Activated naive CD8-positive, alpha-beta T cell treated with anti-CD3 and anti-CD28 coated beads, Interleukin-2, amount 50 U/mL, for 16 hours (primary cell): ENCODE measurements at places on chromosomes 12 and 14.

- DNase-seq: no peak
Observed at GRCh38 chr12:67419810-67420209, 150.7 kb downstream of the CAND1 start.

- no peak for DNase-seq
Observed at GRCh38 chr14:100305324-100306100, 732 bp downstream of the SLC25A29 start.

- DNase-seq: no peak
Observed at GRCh38 chr12:43436597-43436996, 115.4 kb downstream of the ADAMTS20 start.

DNA sequence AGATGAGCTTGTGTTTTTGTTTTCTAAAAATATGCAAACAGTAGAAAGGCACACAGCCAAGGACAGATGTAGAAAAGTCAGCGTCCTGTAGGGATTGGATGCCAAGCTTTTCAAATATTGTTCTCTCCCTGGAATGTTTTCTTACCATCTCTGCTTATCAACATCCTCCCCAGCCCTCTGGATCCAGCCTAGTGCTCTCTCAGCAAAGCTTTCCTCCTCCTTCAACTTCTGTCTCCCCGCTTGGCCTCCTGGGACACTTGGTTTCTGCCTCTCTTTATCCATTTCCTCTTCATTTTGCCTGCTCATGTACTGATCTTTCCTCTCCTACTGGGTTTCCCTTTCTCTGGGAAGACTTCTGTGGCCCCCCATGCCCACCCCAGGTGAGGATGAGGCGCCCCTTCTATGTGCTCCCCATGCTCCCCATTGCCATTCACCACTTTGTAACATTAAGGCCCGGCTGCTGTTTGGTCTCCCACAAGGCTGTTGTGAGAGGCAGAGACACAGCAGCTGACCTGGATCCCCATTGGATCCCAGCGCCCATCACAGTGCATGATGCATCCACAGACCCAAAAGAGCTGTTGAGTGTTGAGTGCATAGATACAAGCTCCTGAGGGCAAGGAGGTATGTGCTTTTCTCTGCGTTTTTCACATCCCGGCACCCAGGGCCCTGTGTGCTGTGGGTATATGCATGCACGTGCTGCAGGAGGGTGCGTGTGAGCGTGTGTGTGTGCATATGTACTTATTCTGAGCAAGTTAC lies 38.2 kb downstream of the EVL start:
- DNase-seq: no peak

DNA sequence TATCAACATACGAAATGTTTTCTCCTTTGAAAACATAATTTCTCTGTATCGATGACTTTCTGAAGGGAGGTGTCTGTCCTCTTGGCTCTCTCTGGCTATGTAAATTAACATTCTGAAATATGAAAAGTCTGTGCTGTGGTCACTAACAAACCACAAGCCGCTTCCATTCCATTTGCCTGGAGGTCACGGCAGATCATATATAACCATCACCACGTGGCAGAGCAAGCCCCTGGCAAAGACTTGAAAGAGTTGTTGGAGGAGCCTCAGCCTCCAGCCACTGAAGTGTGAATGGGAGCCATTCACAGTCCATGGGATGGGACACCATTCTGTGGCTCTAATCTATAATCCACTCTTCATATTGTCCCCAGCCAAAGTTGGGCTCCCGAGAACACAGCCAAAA lies 39.6 kb downstream of the CDKL1 start:
- no peak for DNase-seq

- DNase-seq: no peak
Observed at GRCh38 chr12:118560733-118561132, 184.4 kb downstream of the SUDS3 start.

DNA sequence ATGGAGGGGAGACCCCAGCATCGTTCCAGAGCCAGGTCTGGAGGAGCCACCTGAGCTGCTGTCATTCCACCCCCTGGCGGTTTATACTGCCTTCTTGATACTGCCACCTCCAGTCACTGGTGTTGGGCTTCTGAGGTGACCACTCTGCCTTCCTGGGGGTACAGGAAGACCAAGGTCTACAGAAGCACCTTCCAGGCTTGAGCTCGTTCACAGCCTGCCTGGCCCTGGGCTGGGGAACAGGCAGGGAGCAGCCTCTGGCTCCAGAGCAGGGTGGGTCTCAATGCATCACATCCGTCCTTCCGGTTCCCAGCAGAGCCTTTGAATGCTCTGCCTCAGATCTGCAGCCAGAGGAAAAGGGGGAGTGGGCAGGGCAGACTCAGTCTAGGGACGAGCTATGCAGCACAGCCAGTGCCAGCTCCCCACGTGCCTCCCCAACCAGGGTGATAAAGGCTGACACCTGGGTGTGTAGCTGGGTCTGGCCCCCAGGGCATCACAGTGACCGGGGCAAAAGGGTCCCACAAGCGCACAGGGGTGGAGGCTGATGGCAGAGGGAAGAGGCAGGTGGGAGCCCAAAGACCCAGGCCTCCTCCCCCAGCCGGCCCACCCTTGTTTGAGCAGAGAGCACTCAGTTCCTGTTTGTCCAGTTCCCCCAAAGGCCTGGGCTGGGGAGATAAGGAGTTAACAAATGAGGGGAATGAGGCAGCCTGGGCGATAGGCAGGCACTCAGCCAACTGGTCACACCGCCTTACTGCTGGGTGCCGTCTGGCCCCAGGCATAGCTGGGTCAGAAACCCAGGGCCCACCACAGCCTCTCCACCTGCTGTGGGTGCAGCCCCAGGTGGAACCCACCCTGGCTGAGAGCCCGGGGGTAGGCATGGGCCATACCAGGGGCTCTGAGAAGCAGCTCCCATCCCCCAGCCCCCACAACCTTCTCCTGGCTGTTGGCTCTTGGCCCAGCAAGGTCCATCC lies 17.1 kb downstream of the DEGS2 start:
- no peak for DNase-seq

GRCh38 chr12:106358396-106359241 lies 1.1 kb downstream of the POLR3B start:
- no peak for DNase-seq

DNA sequence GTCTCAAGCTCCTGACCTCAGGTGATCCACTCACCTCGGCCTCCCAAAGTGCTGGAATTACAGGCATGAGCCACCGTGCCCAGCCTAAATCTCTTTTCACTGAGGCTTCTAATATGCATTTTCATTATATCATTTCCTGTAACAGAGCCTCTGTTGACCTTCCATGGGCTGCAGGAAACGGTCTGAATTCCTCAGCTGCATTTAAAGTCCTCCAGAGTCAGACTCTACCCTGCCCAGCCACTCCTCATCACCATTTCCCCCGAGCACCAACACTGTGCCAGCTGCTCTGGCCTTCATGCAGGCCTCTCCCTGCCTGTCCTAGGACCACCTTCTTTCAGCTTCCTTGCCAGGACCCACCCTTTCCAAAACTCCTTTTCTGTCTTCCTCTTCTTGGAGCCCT lies 9.8 kb upstream of the NFKBIA start:
- no peak for DNase-seq

DNA sequence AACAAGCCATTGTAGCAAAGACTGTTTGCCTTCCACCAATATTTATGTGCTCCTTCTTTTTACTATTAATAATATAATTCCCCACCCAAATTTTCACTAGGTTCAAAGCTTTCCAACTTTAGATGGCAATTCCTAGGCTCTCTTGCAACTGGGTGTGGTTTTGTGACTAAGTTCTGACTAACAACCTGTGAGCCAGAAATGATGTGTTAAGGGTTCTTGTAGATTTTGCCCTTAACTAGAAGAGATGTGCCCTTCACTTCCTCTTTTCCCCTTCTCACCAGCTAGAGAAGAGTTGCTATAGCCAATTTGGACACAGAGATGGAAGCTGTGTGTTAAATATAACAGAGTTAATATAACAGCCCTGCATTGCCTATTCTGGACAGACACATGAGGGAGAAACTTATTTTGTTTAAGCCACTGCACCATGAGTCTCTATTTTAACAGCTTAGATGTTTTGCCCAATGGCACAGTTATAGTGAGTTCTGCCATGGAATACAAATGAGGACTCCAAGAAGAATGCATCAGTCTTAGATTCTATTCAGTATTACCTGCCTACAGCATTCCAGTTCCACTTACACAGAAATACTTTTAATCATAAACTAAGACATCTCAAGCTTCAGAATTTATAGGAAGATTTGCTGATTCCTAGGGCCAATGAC lies 216.2 kb downstream of the DUSP6 start:
- no peak for DNase-seq

- no peak for DNase-seq
Observed at GRCh38 chr12:121964813-121965643, 46.6 kb downstream of the CFAP251 start.

DNA sequence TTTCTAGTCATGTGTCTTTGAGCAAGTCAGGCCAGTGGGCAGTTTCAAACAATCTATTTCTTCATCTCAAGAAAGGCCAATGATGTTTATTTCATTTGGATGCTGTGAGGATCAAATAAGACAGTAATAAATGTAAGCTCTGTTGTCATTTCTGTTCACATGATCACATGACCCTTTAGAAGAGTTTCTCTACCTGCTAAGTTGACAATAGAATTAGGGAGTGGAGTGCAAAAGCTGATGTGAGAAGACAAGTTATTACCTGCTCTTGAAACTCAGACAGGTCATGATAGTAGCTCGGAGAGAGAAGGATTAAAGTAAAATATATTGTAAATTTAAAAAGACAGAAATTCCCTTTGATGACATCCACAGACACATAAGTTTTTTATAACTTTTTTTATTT lies 37.3 kb upstream of the DCN start:
- no peak for DNase-seq

DNA sequence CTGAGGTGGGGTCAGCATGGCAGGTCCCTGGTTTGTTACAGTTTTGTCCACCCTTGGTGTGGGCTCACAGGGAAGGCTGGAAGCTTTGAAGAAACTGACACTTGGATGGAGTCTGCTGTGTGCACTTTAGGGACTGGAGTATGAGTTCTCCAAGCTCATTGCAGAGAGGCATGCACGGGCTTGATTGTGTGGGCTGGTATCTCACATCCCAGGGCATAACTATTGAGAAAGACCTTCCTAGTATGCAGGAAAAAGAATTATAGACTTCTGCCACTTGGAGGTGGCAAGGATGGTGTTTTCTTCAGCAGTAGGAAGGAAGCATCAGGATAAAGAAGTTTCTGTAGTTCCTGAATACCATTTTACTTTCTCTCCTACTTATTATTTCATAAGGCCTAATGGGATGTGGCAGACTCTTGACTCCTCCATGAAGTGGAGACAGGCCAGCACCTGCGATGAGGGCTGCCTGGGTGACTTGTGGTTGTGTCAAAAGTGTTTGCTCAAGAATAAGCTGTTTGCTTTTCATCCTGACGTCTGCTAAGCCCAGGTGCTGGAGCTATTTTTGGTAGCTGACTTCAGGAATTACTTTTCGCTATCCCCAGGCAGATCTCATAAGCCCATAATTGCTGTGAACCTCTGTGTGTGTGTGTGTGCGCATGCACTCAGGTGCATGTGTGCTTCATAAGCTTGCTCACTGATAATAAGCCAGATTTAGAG lies 125.8 kb downstream of the KTN1 start:
- DNase-seq: no peak

DNA sequence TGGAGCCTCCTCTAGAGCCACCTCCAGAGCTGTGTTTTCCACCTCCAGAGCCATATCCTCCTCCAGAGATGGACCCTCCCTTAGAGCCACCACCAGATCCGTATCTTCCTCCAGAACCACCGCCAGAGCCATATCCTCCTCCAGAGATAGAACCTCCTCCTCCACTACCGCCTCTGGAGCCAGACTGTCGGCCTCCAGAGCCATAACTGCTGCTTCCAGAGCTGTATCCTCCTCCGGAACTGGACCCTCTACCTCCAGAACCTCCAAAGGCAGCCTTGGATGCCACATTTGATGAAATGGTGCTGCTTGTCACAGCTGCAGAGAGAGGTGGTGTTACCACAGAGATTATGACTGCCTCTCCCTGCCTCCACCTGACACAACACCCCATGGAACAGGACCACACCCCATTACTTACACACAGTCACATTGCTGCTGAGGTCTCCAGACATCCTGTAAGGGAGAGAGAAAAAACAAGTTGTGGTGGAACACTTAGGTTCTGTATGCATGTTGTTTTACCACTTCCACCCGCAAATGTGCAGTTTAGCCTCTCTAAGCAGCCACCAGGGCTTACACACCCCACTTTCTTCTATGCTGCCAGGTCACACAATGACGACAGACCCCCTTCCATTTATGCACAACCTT lies 6.8 kb downstream of the KRT2 start:
- DNase-seq: no peak

DNA sequence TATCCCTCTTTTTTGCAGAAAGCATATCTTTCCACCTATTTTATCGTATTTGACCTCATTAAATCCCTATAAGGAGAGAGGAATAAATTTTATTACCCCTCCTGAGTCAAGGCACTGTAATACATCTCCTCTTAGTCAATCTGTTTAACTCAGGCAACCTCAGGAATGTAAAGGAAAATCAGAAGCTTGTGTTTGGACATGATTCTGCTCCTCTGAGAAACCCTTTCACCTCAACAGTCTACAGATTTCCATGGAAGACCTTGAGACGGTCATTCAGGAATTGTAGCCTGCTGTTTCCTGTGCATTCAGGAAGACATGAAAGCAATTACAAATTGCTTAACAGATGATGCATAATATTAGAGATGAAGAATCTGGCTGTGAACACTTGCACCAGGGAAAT lies 360.8 kb downstream of the PAWR start:
- no peak for DNase-seq

- no peak for DNase-seq
Observed at GRCh38 chr12:10301103-10301502, 6.6 kb upstream of the KLRD1 start.

DNA sequence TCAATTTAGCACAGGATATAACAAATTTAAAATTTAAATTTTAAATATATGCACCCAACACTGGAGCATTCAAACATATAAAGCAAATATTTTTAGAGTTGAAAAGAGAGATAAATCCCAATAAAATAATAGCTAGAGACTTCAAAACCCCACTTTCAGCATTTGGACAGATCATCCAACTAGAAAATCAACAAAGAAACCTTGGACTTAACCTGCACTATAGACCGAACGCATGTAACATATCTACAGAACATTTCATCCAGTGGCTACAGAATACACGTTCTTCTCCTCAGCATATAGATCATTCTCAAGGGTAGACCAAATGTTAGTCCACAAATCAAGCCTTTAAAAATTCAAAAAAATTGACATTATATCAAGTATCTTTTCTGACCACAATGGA lies 64.0 kb downstream of the SPTSSA start:
- DNase-seq: no peak

DNA sequence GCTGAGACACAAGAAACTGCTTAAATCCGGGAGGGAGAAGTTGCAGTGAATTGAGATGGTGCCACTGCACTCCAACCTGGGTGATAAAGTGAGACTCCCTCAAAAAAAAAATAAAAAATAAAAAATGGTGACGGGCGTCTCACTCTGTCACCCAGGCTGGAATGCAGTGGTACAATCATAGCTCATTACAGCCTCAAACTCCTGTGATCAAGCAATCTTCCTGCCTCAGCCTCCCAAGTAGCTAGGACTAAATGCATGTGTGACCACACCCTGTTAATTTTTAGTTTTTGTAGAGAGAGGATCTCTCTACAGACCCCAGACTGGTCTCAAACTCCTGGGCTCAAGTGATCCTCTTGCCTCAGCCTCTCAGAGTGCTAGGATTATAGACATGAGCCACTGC lies 9.1 kb downstream of the SNX6 start:
- no peak for DNase-seq
